ENCODE measurements at places on chromosomes 16 and 17.

DNA sequence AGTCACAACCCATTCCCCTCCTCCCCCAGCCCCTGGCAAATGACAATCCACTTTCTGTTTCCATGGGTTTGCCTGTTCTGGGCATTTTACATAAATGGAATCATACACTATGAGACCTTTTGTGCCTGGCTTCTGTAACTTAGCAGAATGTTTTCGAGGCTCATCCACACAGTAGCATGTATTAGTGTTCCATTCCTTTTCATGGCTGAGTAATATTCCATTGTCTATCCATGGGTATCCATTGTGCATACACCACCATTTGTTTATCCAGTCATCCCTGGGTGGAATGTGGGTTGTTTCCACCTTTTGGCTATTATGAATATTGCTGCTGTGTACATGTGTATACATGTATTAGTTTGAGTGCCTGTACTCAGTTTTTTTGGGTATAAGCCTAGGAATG, 33.7 kb upstream of the RCVRN start:
- DNase-seq, result no peak

DNA sequence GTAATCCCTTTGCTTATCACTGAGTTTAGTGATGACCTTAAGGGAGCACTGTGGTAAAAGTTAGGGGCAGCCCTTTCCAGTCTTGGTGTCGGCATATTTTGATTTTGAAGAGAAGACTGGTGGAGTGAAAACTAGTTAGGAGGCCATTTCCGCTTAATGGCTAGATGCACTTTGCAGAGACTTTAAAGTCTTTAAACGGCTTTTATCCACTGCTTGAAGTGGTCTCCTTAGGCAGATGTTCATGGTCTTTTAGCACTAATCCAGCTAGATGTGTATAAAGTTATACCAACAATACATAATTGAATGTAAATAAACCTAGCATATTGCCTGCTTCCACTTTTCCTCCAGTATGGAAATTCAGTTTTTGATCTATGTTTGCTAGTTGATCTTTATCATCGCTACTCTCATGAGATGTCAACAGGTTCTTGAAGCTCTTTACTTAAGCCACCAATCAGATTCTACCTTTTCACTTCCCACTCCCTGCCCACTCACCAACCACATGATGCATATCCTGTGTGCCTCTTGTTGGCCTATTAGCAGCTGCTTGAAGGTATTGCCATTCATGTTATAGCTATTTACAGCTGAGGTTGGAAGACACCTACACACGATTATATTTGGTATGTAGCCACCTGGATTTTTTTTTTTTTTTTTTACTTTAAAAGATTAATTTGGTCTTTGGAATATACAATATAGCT, 132.0 kb downstream of the NLK start:
- DNase-seq, result no peak

DNA sequence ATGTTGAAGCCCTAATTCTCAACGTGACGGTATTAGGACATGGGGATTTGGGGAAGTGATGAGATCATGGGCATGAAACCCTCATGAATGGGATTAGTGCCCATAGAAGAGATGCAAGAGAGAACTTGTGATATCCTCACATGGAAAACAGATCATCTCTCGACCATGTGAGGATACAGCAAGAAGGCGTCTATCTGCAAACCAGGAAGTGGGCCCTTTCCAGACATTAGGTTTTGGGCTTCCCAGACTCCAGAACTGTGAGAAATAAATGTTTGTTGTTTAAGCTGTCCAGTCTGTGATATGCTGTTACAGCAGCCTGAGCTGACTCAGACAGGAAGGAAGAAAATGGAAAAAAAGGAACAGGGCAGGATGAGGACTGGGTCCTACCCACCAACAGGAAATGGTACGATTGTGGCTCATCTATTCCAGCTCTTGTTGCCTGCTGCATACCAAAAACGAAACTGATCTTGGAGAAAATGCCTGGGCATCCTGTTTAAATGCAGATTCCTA, 21.9 kb upstream of the SSTR2 start:
- no peak for DNase-seq

- no peak for DNase-seq
These were observed 118.1 kb downstream of the IRX5 start for GRCh38 chr16:55048745-55049144.

GRCh38 chr17:14330492-14330962, 29.6 kb downstream of the HS3ST3B1 start:
- no peak for DNase-seq

DNA sequence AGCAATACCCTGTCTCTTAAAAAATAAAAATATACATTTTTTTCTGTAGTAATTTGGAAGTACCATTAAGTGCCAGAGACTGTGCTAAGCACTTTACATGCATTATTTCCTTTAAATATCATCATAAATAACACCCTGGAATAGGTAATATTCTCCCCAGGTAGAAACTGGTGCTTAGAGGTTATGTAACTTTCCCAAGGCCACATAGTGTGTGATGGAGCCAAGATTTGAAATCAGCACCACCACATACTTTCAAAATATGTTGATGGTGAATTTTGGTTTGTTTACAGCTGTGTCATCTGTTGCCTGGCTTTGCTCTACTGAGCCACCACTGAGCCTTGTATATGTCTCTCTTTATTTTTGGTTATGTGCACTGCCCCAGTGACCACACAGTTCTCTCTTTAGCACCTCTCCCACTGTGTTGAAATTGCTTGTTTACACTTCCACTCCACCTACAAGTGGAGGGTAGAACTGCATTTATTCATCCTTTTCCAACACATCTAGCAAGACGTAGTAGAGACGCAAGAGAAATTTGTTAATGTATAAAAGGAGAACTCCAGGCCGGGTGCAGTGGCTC, 19.0 kb upstream of the NBR1 start:
- no peak for DNase-seq

DNA sequence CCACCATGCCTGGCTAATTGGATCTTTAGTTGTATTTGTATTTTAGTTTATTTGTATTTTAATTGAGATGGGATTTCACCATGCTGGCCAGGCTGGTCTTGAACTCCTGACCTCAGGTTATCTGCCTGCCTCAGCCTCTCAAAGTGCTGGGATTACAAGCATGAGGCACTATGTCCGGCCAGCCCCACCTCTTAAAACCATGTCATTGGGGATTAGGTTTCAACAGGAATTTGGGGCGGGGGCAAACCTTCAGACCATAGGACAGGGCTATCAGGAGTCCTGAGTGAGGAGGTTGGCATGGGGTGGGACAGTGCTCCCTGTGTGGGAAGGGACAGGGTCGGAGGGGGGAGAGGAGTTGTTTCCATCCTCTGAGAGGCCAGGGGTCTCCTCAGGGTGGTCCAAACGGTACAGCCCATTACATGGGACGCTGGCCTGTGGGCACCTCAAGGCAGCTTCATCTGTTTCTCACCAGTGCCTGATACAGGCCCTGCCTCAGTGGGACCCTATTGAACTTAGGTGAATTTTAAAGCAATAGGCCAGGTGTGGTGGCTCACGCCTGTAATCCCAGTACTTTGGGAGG, 21.6 kb downstream of the GAA start:
- no peak for DNase-seq

- no peak for DNase-seq
These were observed 8.2 kb downstream of the TUBG2 start for GRCh38 chr17:42667088-42667951.

GRCh38 chr17:43402567-43402966, 3.8 kb downstream of the ARL4D start:
- DNase-seq, result no peak

DNA sequence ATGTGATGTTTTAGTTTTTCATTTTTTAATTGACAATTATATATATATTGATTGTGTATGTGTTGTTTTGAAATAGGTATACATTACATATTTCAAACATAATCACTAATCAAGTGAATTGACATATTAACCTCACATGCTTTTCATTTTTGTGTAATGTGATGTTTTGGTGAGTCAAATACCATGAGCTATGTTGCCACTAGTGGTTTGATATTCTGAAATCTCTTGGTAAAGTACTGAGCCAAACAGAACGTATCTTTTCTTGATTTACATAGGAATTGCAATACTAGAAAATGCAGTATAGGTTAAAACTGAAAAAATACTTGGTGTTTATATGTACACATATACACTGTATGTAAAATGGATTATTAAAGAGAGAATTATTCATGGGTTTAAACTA, 65.2 kb upstream of the SIAH1 start:
- no peak for DNase-seq

DNA sequence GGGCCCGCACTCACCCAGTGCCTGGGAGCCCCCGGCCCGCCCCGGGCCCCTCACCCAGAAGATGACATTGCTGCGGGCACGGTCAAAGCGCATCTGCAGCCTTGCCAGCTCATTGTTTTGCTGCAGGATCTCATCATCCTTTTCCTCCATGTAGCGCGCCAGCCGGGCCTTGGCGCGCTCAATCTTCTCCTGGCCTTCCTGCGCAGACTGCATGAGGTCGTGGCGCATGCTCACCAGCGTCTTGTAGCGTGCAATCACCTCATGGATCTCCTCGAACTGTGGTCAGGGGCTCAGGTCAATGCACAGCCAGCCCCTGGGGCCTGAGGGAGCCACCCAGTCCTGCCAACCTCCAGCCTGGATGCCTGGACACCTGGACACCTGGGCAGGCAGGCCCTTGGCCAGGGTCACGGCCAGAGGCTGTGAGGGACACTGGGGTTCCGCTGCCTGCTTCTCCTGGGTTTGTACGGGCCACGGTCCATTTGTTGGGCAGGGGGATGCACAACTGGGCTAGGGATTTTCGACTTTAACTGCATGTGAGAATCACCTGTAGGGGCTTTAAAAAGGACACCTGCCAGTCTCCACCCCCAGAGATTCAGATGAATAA, 9.2 kb downstream of the CCDC42 start:
- no peak for DNase-seq

DNA sequence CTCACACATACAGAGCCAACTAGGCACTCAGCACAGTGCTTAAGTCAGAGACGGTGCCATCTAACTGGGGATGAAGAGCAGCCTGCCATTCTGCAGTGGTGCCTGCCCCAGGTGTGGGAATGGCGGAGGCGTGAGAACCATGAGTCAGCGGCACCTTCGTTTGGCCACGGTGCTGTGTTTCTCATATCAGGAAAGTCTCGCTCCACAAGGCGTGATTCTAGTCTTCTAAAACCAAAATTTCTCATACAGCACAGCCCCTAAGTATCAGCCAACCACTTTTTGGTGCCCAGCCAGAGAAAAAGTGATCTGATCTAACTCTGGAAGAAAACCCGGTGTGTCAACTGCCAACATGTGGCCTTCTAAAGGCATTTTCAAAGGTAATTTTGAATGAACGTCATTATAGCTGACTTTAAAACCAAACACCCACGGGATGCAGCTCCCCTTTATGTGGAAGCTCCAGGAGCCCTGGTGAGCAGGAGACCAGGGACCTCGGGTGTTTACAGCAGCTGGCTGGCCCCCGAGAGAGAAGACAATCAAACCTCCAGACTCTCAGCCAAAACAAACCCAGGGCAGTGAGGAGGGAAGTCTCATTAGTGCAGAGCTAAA, 54.6 kb downstream of the ABCC12 start:
- DNase-seq, result peak; percentile 42

DNA sequence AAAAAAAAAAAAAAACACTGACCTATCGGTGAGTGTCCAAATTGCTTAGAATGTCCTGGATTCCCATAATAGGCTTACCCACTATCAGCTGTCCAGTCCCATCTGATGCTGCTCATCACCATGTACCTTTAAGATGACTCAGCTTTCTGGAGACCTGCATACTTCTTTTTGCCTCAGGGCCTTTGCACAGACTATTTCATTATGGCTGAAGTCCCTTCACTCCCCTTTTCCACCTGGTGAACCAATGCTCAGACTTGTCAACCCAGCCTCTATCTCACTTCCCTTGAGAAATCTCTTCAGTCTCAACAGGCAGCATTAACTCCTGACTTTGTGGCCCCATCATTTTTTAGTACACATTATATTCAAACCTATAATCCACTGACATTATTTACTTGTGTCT, 29.7 kb upstream of the NUDT7 start:
- DNase-seq, result no peak

DNA sequence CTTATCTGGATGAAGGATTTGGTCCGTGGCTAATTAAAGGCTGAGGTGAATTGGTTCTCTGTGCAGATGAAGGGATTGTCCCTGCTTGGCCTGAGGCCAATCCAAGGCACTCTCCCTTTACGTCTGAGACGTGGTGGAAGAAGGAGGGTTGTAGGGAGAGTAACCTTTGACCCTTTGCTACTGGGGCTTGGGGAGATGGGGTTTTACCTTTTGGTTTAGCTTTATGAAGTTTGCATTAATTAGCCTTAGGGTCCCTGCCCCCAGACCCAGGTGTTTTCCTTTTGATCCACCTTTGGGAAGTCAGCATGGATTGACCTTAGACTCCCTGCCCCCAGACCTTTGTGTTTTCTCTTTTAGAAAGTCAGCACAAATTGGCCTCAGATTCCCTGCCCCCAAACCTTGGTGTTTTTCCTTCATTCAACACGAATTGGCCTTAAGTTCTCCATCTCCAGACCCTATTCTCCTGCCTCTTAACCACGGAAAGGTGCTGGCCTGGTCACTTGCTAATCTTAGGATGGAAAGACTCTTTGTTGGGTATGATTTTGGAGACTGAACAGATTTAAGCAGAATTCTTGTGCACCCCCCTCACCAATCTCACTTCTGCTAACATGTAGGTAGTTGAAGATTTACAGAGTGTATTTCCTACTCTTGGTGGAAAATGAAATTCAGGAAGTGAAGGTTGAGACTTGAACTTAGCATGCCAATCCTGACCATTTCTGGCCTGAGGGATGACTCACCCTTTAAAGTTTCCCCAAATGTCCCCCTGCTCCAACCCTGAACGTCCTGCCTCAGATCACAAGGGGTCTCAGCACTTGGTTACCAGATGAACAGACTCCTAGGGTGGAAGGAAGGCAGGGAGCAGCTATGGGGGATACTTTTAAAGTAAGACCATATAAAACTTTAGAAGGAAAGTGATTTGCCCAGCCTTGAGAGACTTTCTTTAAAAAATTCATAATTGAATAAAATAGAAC, 23.1 kb upstream of the MMD start:
- no peak for DNase-seq

- DNase-seq, result no peak
These were observed 28.7 kb upstream of the MILR1 start for GRCh38 chr17:64420143-64420670.

DNA sequence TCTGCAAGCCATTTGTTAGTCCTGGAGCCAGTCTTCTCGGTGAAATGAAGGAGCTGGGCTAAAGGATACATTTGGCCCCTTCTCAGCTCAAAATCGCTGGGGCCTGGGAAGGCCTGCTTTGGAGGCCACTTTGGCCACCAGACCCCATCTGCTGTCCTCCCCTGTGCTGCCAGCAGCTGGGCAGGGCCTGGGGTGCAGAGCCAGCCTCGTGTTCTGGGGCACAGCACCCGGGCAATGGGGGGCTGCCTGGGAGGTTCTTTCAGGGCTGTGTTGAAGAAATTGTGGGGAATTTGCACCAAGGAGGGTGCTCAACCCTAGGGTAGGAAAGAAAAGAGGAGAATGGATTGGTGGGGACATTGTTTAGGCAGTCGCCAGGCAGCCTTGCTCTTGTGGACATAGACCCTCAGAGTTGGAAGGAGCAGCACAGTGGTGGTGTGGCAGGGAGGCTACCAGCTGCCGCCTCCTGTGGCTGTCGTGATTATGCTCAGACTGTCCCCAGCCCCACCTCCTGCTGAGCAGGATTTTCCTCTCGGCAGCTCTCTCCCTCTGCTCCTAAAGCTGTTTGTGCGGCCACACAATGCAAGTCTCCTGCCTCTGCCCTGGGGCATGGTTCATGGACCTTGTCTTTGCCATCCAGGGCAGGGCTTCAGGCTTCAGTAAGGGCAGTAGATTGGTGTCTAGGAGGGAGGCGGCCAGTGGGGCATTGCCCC, 174.8 kb downstream of the NTN1 start:
- DNase-seq, result no peak
